ENCODE measurements at places on chromosomes 6 and 20.

DNA sequence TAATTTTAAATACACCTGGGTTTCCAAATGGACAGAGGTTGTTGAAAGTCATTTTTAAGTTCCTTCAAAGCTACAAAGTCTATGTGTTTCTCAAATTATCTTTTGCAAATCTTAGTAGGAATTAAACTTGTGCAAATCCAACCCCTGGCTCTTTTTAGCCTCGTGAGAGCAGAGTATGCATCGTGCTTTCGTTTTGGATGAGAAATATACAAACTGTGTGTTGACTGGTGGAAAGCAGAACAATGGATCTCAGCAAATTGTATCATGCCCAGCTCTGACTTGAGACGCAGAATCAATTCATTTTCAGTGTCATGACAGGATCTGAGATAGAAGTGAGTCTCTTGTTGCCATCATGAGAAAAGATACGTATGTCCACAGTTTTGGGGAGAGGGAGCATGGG lies 542.4 kb upstream of the FLRT3 start:
- DNase-seq: no peak

GRCh38 chr6:47057830-47058540 lies 15.9 kb upstream of the ADGRF1 start:
- DNase-seq: no peak

DNA sequence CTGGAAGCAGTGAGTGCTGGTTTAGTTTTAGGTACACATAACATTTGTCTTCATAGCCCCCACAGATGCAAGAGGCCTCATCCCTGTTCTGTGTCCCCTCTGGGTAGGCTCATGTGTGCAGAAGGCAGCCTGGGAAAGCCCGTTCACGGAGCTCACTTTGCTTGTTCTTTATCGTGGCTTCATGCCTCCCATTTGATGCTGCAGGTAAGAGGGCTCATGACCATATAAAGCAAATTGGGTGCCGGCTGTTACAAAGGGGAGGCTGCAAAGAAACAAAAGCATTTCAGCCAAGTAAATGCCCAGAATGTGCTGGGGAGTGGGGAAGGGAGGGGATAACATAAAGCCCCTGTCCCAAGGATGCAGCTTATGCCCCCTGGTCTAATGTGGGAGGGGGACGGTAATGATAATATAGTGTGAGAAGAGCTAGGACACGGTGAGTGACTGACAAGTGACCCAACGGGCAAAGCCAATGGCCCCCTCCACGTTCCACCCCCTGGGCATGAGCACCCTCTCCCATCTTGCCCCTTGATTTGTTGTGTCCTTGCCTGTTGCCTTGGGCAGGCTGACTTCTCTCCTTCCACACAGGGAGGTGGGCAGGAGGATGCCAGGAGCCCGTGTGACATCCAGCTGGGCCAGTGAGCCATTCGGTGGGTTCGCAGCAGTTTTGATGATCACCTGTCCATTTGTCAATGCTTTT lies 138.0 kb downstream of the FOXO3 start:
- no peak for DNase-seq

DNA sequence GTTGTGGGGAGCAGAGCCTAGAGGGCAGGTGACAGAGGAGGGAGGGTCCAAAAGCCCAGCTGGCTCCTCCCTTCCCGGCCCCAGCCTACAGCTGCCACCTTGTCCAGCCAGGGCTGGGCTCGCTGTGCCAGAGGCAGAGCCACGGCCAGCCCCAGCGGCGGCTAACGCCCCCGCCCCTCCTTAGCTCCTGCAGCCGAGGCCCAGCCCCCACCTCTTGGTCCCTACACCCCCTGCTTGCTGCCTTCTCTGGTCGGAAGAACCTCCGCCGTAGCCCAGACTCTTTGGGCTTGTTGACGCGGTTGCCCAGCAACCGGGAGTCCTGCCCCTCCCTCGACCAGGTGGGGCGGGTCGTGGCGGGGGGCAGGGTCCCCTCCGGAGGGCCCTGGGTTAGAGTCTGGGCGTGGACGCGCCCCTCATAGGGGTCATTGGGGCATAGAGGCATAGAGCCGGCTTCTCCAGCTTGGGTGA lies 521 bp upstream of the LKAAEAR1 start:
- DNase-seq: no peak

GRCh38 chr6:95094751-95095663 lies 482.3 kb upstream of the MANEA start:
- DNase-seq: no peak

- DNase-seq: no peak
Measured at GRCh38 chr20:57708694-57709673, 831 bp downstream of the PMEPA1 start.

GRCh38 chr6:108902382-108902792 lies 54.2 kb downstream of the ARMC2 start:
- DNase-seq: no peak

DNA sequence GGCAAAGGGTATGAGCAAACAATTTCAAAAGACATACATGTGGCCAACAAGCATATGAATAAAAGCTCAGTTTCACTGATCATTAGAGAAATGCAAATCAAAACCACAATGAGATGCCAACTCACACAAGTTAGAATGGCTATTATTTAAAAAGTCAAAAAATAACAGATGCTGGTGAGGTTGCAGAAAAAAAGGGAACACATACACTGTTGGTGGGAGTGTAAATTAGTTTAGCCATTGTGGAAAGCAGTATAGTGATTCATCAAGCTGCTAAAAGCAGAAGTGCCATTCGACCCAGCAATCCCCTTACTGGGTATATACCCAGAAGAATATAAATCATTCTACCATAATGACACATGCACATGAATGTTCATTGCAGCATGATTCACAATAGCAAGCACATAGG lies 6.7 kb upstream of the KHDC1L start:
- DNase-seq: no peak

DNA sequence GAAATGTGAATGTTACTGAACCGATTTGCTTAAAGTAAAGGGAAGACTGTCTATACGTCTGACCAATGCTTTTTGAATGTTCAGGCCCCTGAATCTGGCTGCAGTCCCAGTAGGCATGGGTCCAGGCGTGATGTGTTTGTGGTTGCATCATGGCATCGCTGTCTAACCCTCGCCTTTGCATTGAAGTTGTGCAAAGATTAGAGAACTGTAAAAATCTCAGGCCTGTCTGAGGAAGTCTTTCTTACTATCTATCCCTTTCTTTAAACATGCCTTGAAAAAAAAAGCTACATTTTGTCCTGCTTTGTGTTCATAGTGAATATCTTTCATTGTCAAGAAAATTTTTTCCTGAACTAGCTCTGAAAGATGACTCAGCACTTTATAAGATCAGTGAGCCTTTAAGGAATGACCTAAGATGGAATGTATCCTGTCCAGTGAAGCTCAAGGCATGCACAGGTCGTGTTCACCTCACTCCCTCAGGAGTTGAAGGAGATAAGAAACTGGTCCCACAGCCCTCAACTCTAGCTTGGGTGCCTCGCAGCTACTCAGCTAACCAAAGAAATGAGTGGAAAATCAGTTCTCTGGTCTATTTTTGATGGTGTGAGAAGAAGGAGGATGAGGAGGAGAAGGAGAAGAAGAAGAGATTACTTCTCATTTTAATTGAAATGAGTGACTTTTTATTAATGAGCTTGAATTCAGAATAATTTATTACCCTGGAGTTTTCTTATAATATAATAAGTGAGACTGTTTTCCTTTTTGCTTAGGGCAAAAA lies 48.6 kb downstream of the TPD52L1 start:
- no peak for DNase-seq

DNA sequence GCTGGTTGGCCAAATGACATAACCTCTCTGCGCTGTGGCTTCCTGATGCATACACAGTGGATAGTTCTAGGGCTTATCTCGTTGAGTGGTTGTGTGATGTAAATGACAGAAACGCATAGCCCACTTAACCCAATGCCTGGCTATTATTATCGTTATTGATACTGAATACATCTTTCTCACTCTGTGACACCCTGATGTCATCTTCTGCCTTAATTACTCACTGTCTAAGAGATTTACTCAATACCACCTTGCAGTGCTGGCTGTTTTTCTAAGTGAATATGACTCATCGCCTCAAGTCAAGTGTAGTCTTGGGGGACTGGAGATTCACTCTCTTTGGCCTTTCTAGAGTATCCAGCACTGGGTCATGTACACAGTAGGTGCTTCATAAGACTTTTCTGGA lies 73.6 kb downstream of the NDUFAF5 start:
- no peak for DNase-seq

DNA sequence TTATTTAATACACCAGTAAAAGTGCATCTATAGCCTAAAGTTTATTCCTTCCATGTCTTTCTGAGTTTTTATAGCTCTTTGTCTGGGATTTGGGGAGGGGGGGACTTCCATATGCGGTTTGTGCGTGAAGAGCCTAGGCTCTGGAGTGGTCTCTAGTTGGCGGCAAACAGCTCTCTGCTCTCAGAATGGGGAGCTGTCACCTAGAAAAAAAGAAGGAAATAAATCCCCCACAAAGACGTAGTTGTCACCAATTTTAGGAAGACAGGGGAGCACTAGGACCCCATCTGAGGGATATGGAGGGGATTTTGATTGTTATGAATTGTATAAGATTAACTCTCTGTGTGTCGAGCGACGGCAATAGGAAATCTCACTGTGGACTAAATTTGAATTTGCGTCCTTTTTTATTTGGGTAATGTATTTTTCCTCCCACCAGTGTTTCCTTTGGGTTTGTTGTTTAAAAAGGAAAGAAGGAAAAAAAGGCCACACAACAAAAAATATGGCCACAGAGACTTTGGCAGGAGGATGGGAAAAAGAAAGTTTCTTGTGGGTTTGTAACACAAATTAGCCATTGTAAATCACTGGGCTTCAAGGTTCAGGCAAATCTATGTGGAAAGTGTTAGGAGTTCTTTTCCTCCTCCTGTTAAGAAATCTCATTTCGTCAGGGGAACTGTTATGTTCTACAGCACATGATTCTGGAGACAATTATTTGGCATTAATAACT lies 7.4 kb downstream of the POU3F2 start:
- DNase-seq: no peak

DNA sequence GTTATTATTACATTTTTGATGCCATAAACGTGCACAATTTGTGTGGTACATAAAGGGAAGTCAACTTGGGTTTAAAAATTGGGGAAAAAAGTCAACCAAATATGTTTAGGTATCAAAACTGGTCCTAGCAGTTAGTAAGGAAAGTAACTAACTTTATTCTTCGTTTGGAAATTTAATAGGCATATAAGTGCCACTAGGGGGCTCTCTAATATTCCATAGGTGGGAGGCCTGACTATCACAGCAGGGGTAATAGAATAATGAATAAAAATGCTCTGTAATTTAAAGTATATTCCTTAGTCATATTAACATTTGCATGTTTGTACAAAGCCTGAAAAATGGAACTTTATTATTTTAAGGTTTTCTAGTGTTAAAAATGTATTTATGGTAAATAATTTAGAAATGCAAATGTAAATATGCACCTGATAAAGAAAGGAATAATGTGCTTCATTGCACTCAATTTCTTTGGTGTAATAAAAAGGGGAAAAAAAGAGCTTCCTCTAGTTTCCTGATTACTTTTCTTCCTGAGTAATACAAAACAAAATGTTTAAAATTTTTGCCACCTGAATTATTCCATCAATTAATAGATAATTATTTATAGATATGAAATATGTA lies 125.7 kb upstream of the HDAC2 start:
- DNase-seq: no peak

- no peak for DNase-seq
Measured at GRCh38 chr20:5342021-5342420, 25.3 kb upstream of the PROKR2 start.

- no peak for DNase-seq
Measured at GRCh38 chr6:82875573-82876185, 190.0 kb downstream of the UBE3D start.

DNA sequence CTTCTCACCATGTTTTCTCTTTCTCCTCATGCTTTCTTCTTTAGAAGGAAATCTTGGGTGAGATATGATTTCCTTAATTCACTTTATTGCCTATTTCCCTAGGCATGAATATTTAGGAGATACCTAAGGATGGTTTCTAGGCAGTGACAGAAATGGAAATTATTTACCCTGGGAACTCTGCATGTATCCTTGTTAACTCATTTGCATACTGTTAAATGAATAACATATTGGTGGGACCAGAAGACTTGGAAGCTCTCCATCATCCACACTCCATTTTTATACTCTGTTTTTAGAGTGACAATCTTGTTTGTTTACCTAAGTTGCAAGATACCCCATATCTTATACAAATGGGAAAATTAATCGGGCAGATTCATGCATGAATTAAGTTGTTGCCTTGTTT lies 285.7 kb downstream of the RNF144B start:
- DNase-seq: no peak

DNA sequence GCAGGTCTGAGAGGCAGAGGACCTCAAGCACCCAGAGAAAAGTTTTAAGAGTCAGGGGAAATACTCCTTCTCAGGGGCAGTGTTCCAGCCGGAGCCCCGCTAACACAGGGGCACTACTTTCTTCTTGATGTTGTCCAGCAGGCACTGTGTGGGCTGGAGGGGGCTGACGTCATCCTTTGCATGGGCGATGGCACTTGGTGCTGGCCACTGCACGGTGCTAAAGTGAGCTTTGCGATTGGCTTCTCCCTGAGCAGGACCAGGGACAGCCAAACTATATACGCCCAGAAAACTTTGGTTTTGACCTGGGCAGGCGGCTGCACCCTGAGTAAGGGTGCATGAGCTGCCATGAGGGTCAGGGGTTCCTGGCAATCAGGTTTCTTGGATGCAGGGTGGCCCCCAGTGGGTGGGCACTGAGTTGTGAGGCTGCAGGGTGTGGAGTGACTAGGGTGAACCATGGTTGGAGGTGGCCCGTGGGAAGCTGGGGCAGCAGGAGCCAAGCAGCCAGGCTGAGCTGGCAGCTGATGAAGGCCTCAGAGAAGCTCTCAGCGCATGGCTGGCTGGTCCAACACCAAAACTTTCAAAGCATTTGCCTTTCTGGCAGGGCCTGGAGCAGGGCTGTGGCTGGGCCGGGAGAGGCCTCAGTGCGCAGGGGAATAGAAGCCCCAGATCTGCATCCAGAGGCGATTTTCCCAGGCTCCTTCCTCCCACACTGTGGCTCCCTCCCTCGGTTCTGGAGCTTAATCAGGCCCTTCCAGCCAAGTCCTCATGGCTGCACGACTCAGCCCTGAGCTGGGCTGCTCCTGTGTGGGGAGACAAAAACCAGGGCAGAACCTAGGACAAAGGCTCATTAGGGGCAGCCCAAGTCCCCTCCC lies 18.3 kb downstream of the MRPS18A start:
- no peak for DNase-seq

- no peak for DNase-seq
Measured at GRCh38 chr6:137214931-137215330, 4.3 kb downstream of the IFNGR1 start.

GRCh38 chr6:7042056-7042653 lies 65.6 kb upstream of the RREB1 start:
- DNase-seq: no peak

All from stimulated activated CD4-positive, alpha-beta T cell treated with anti-CD3 and anti-CD28 coated beads, Interleukin-1b, Interleukin-23, amount 100 ng/mL, for 1 hour (primary cell).